Smooth muscle cell of bladder (primary cell): ENCODE measurements at places on chromosomes 13 and 19. TPM values are rescaled to one million over a fixed set of nuclear protein-coding genes. Genes with fewer than 3 reads are reported as not detected.

Gene DACT3
- 2.4 and 4.0 TPM in 2 replicates for total RNA-seq

Gene VPS36
- 17.9 and 20.2 TPM in 2 replicates for total RNA-seq

Gene RUBCNL
- total RNA-seq = 0.14 and 0.55 TPM in 2 replicates

Gene OR7A5
- not detected in 2 replicates for total RNA-seq

Gene ZNF708
- 3.2 and 3.8 TPM in 2 replicates for total RNA-seq

Gene FCER2
- total RNA-seq = not detected in 2 replicates

Gene GSK3A
- total RNA-seq = 5.3 and 7.7 TPM in 2 replicates

Gene C19orf67
- not detected in 2 replicates for total RNA-seq

Gene ZNF571
- 2.7 and 5.6 TPM in 2 replicates for total RNA-seq

Gene SIGLEC10
- total RNA-seq = not detected in 2 replicates

Gene BLVRB
- total RNA-seq = 104 and 118 TPM in 2 replicates

Gene ZNF534
- total RNA-seq = not detected in 2 replicates

Gene UHRF1
- total RNA-seq = 5.8 and 6.2 TPM in 2 replicates

Gene MBD3L3
- total RNA-seq = not detected in 2 replicates

Gene ODAD3
- 0.18 and 0.28 TPM in 2 replicates for total RNA-seq

Gene NALCN
- total RNA-seq = 5.1 and 11.6 TPM in 2 replicates

Gene FARP1
- total RNA-seq = 30.6 and 31.5 TPM in 2 replicates

Gene PABPC3
- 0.09 and 0.14 TPM in 2 replicates for total RNA-seq

Gene ZNF507
- total RNA-seq = 8.1 and 10.2 TPM in 2 replicates

Gene NXNL1
- total RNA-seq = not detected in 2 replicates

Gene ZNF816
- 9.5 and 11.3 TPM in 2 replicates for total RNA-seq

Gene ANKLE1
- total RNA-seq = 0.14 and 0.18 TPM in 2 replicates

Gene PSG3
- not detected in 2 replicates for total RNA-seq

Gene GZMM
- 0.28 TPM in 1 of 2 replicates, not detected in the other for total RNA-seq

Gene DHDH
- total RNA-seq = 0.14 and 0.18 TPM in 2 replicates

Gene IGFL2
- not detected in 2 replicates for total RNA-seq

Gene ZNF431
- 1.8 and 2.4 TPM in 2 replicates for total RNA-seq

Gene ZNF616
- 9.4 and 12.1 TPM in 2 replicates for total RNA-seq

Gene ZNF320
- total RNA-seq = 8.1 and 10.1 TPM in 2 replicates

Gene AMH
- 0.28 and 0.46 TPM in 2 replicates for total RNA-seq

Gene CYP4F11
- not detected in 2 replicates for total RNA-seq

Gene INAFM1
- 2.6 and 4.4 TPM in 2 replicates for total RNA-seq

Gene A1BG
- total RNA-seq = 8.7 and 12.5 TPM in 2 replicates

Gene FFAR3
- total RNA-seq = 0.09 and 0.14 TPM in 2 replicates
